Sigmoid colon (tissue), 7 donors: ENCODE measurements at places on chromosomes 3 and 15. TPM values are rescaled to one million over a fixed set of nuclear protein-coding genes. Genes with fewer than 3 reads are reported as not detected.

ABHD17C gene
- 4.2 TPM for total RNA-seq

TLR9 gene
- total RNA-seq: 0.54 TPM

RBP2 gene
- not detected for total RNA-seq

TM4SF4 gene
- 4.1 TPM for total RNA-seq

MUC4 gene
- total RNA-seq: 6.4 TPM

HHLA2 gene
- total RNA-seq: not detected

PGBD4 gene
- total RNA-seq: 1.4 TPM

NEK4 gene
- 18.9 TPM for total RNA-seq

CYFIP1 gene
- 75.5 TPM for total RNA-seq

PPP1R14D gene
- total RNA-seq: not detected

SNX22 gene
- total RNA-seq: 0.83 TPM

ZNF80 gene
- total RNA-seq: not detected

MORF4L1 gene
- total RNA-seq: 347 TPM

ANAPC13 gene
- total RNA-seq: 46.7 TPM

NDN gene
- 56.7 TPM for total RNA-seq

COL6A6 gene
- not detected for total RNA-seq

SI gene
- not detected for total RNA-seq

IL17RE gene
- 1.8 TPM for total RNA-seq

DNA sequence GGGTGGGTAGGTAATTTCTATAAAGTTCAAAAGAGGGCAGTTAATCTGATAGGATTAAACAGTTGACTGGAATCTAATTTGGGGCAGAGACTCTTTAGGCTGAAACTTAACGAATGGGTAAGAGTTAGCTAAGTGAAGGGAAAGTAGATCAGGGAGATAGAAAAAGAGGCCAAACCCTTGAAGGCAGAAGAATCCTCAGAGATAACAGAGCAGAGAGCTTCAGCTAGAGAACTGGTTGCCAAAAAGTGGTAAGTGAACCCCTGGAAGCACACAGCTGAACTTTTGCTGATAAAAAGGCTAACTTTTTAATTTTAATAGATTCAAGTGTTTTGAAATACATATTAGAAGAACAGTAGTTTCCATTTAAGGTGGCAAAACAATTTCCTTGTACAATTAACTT lies 99.2 kb downstream of the FHIT start:
- no peak for DNase-seq

DNA sequence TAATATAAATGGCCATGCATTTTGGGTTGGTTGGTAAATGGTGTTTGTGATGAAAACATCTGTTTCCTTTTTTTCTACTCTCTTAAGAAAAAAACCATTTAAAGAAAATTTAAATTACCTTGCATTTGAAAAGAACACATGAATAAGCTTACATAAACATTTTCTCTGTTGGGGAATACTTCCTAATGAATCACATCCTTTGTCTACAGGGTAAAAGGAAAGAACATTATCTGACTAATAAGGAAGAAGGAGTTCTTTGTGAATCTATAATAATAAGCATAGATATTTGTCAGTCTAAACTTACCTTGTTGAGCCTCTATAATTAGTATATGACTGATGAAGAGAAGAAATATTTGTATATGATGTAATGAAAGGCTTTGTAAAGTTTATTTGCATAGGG lies 254.1 kb upstream of the ZNF717 start:
- no peak for DNase-seq

GRCh38 chr15:39491886-39492490 lies 88.9 kb upstream of the THBS1 start:
- DNase-seq: no peak

DNA sequence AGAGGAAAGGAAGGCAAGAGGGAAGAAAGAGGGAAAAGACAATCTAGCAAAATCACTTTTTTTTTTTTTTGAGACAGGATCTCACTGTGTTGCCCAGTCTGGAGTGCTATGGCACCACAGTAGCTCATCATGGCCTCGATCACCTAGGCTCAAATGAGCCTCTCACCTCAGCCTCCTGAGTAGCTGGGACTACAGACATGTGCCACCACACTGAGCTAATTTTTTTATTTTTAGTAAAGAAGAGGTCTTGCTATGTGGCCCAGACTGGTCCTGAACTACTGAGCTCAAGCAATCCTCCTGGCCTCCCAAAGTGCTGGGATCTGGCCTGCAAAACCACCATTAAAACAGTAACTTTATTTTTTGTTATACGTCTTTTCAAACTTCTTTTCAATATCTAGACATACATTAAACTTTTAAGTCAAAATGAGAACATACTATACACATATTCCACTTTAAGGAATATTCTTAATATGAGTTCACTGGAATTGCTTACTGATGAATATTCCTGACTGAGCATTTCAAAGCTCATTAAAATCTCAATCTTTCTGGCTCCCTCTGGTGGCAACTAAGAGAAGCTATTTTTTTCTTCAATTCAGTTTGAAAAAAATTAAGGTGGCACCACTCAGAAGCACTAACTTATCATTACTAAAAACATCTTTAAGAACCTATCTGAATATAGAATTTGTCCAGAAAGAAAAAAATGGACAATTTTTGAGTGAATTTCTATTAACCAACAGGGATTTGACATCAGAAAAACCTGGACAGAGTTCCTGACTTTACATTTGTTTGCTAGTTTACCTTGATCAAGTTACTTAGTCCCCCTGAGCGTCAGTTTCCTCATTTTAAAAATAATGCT lies 40.9 kb downstream of the UACA start:
- no peak for DNase-seq

- DNase-seq: no peak
Measured at GRCh38 chr15:89131731-89132130, 43.5 kb downstream of the ABHD2 start.

GRCh38 chr3:58417075-58417474 lies 16.6 kb downstream of the PDHB start:
- DNase-seq: no peak

DNA sequence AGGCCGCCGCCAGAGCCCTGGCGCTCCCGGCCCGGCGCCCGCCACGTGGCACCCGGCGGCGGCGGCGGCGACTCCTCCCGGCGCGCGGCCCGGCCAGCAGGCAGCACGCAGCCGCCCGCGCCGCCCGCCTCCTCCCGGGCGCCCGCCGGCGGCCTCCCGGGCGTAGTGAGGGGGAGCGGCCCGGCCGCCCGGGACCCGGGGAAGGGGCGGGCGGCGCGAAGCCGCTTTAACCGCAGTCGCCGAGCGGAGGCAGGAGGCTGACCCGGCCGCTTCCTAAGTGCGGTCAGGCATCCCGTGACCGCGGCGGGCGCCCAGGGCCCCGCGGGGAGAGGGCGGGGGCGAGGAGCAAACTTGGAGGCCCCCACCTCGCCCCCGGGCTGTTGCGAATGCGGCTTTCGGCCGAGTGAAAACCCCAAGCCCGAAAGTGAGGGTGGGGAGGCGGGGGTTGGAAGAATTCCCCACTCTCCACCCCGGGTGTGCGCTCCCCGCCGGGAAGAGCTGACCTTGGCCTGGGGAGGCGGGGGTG lies 1.7 kb upstream of the HES1 start:
- DNase-seq: peak; percentile 87

DNA sequence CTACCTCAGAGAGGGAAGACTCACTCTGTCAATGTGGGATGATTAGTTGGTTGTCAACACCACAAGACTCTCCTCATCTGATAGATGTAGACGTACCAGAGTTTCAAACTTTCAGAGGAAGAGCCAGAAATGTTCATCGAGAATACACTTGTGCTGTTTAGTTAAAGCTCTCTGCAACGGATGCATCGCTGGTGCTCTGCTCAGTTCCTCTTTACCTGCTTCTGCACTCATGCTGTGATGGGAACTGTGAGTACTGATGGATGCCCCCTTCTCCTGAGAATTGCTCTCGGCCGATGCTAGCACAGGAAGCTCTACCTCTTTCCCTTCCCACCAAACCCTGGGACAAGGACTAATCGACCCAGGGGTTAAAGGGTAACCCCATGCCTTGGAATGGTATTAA lies 51.8 kb upstream of the CCDC54 start:
- DNase-seq: no peak

GRCh38 chr3:13788522-13789424 lies 91.1 kb downstream of the WNT7A start:
- DNase-seq: no peak

- DNase-seq: no peak
Measured at GRCh38 chr15:73809728-73810501, 56.8 kb upstream of the INSYN1 start.

- DNase-seq: no peak
Measured at GRCh38 chr3:168467115-168467714, 371.5 kb upstream of the GOLIM4 start.

DNA sequence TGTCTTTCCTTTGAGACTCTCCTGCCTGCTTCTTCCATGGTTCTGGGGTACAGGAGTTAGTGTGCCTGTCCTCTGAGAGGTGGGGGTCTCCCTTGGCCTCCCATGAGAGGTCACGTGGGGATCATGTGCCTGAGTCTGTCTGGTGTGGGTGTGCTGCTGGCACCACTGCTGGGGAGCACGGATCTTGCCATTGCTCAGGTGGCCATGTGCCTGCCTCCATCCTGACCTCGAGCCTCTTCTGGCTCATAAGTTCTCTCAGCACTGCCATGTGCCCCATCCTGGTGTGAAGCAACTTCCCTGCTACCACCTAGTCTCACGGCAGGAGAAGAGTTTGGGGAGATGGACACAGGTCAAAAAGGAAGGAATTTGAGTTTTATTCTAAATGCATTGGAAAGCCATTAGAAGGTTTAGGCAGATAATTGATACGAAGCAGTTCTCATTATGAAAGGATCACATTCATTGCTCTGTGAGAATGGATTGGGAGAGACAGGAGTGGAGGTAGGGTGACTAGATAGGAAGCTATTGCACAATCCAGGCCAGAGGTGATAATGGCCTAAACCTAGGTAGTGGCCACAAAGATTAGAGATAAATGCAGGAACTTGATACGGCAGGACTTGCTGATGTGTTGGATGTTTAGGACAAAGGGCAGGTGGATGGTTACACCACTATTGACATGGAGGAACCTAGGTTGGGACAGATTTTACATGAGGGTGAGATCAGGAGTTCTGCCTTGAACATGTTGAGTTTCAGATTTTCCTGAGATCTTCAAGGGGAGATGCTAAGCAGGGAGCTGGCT lies 173.0 kb upstream of the RORA start:
- DNase-seq: no peak

- no peak for DNase-seq
Measured at GRCh38 chr3:57128826-57129667, 36.1 kb downstream of the IL17RD start.

DNA sequence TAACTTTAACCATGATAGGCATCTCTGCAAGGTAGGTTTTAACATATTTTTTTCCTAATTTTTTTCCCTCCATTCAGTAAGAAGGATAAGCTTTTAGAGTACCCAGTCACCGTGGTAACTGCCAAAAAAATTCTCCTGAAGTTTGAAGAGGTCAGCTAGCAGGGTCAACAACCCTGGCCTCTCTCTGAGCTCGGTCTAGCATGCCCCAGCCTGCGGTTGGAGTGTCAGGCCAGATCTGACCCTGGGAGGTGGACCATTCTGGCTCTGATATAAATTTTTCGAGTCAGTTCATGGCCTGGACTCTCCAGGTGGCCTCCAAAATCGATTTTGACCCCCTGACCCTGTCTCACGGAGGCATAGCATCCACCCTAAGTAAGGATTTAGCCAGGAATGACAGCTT lies 29.7 kb downstream of the SOX2 start:
- DNase-seq: no peak

- peak; percentile 70 for DNase-seq
Measured at GRCh38 chr3:169668957-169669741, 5.6 kb upstream of the MECOM start.

- DNase-seq: no peak
Measured at GRCh38 chr3:194843556-194843955, 157.9 kb downstream of the FAM43A start.

GRCh38 chr3:188486126-188486525 lies 332.2 kb downstream of the LPP start:
- no peak for DNase-seq

DNA sequence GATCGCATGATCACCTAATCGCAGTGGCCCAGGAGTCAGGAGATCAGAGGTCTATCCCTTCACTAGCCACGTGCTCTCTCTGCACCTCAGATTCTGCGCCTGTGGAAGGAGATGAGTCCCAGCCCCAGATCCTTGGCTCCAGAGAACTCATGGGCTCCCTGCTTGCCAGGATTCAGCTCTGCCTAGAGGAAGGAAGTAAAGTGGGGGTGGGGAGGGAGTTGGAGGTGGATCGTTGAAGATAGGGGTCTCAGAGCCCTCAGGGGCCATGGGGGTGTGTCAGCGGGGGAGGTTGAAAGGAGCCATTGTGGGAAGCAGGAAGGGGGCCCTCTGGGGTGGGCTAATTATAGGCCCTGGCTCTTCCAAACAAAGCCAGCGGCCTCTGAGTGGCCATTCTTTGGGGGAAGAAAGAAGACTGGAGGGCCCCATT lies 11.3 kb upstream of the STRA6 start:
- DNase-seq: no peak

DNA sequence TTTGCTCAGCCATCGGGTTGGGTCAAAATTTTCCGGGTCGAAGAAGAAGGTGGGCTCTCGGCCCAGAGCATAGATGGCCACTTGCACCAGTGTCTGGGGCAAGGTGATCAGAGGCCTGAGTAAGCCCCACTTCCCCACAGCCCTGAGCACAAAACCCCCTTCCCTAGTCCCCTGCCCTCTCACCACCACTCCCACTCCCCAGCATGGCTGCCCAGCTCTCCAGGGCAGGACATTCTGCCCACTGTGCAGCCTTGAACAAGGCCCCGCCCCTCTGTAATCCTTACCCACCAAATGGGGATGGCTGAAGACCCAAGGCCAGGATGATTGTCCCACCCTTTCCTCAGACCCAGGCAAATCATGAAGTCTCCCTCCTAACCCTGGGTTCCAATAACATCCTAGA lies 28.8 kb downstream of the CYP11A1 start:
- DNase-seq: no peak

DNA sequence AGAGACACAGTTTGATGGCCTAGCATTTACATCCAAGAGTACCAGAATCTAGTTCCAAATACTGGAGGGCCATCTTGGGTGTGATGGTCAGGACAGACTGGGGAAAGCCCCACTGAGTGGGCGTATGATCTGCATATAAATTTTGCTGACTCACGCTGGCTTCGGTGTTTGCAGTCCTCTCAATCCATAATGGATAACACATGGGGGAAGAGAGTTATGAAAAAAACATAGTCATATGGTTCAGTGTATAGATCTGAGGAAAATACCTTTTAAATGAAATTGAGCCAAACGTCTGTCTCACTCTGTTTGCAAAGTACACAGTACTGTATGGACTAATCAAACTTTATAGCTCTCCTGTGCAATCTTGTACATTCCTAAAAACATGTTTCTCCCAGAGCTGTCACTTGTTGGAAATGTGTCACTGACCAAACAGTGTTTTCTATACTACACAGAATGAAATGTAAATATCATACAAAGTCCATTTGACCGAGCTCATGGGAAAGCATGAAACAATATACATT lies 125.3 kb upstream of the THBS1 start:
- no peak for DNase-seq

DNA sequence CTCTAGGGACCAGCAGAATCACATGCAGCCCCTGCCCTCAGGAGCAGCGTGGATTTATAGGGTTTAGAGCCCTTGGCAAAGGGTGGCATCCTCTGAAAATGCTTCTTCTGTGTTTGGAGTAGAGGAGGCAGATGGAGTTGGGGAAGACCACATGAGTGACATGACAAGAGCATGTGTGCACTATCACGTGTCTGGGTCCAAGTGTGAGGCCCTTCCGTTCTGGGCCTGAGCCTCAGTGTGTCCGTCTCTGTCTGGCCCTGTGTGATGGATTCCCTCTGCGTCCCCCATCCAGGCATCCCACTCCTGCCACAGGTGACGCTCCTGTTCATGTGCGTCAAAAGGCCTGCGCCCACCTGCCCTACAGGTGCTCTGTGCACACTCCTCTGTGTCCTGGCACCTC lies 30.1 kb downstream of the FGD5 start:
- peak; percentile 40 for DNase-seq

GRCh38 chr3:39135170-39135805 lies 18.1 kb downstream of the CSRNP1 start:
- peak; percentile 62 for DNase-seq

- no peak for DNase-seq
Measured at GRCh38 chr3:151074256-151074655, 11.2 kb upstream of the MED12L start.
